Activated T-cell treated with anti-CD3 and anti-CD28 coated beads, Interleukin-2, amount 50 U/mL, for 72 hours (primary cell): ENCODE measurements at places on chromosomes 4 and X. TPM values are rescaled to one million over a fixed set of nuclear protein-coding genes. Genes with fewer than 3 reads are reported as not detected.

The FREM3 gene
- not detected for total RNA-seq

The HHIP gene
- 0.48 TPM for total RNA-seq

DNA sequence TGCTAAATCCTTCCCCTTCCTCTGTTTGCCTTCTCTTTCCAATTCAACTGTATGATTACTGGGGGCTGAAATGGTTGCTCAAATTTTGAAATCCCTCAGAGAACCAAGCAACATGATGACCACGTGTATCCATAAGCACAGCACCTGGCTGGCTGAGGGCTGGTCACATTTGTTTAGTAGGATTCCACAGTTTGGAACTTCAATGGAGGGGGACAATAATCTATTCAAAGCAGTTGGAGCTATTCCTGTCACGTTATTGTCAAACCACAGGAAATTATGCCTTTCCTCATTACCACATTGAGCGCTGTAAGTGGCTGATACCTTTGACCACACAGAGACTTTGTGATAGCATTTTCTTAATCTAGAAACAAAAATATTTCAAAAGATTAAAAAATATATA lies 7.0 kb downstream of the TMSB4X start:
- no peak for DNase-seq

DNA sequence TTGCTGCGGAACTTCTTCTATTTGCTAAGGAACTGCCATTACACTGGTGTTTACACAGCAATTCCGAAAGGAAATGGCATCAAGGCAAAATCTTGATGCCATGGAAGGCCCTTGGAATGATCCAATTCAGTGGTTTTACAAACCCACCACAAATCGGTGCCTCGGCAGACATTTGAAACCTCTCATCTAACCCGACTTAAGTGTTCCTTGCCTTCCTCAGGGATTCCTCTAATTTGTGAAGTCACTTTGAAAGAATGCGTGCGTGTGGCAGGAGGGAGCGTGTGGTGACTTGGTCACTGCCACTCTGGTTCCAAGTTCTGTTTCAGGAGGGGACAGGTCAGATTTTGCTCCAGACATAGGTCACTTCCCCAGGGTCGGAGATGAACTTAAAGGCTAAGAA lies 4.8 kb downstream of the NOP14 start:
- no peak for DNase-seq

The DAPP1 gene
- total RNA-seq, result 48.1 TPM

The PASD1 gene
- total RNA-seq, result not detected

The EDA2R gene
- 9.5 TPM for total RNA-seq

DNA sequence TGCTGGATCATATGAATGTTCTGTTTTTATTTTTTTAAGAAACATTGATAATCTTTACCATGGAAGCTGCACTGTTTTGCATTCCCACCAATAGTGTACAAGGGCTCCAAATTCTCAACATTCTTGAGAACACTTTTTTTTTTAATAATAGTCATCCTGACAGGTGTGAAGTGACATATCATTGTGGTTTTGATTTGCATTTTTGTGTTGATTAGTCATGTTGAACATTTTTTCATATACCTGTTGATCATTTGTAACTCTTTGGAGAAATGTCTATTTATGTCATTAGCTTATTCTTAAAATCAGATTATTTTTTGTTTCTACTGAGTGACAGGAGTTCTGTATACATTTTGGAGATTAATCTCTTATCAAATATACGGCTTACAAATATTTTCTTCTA lies 408.5 kb downstream of the GLUD2 start:
- DNase-seq, result no peak

The SAP30 gene
- total RNA-seq, result 18.4 TPM

DNA sequence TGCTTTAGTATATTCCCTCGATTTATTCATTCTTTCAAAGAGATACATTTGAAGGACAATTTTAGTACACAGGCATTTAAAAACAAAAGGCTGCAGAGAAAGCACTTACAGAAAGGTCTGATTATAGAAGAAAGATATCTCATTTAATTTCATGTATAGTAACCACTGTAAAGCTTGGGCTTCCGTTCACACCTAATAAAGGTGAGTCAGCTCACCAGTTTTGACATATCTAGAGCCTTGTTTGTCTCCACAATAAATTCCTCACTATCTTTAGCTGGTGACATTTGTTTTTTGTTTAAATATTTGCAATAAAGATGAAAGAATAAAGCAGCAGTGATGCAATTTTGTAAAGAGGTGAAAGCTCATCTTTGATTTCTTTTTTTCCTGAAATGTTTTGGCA lies 1.1 kb upstream of the EPHA5 start:
- DNase-seq, result no peak

- no peak for DNase-seq
Measured at GRCh38 chrX:53227224-53227765, 2.3 kb upstream of the KDM5C start.

DNA sequence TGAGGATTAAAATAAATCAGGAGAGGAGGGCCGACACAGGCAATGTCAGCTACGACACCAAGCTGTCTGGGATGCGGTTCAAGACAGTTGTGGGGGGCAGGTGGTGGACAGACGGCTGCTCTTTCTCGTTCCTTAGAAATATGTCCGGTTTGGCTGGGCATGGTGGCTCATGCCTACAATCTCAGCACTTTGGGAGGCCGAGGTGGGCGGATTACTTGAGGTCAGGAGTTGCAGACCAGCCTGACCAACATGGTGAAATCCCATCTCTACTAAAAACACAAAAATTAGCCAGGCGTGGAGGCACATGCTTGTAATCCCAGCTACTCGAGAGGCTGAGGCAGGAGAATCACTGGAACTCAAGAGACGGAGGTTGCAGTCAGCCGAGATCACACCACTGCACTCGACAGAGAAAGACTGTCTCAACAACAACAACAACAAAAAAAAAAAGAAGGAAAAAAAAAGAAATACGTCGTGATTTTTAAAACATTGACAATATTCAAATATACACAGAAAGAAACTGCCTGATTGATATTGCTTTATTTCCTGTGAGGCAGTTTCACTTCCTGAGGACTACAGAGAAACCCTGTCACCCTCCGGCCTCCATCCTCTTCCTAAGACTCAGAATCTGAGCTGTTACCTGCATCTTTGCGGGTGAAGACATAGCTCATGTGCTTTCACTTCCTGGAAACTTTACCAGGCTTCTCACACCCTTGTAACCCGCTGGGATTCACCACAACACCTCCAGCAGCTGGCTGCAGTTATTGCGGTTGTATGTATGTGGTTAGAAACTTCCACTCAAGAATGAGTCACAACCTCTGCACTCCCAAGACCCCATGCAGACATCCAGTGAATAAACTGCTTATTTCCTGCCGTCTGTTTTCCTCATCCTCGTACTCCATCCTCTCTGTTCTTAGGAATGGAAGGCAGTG lies 63.8 kb upstream of the STS start:
- DNase-seq, result peak; percentile 25

DNA sequence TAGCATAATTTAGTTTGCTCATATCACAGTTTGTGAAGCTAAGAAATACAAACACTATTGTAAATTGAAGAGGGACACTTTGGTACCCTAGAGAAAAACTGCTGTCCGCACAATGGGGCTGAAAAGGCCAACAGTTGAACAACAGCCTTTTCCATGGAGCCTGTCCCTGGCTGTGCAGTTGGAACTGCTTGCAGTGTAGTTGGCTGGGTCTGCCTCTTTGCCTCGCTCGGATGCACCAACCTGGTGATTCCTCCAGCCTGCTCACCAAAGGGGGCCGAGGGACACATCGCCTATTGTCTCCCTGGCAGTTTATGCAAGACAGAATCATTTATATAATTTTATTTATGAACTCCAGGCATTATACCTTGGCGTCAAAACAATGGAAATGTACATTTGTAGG lies 16.5 kb upstream of the GALNT7 start:
- DNase-seq, result no peak

The HNRNPD gene
- 265 TPM for total RNA-seq

The SLC6A14 gene
- total RNA-seq, result not detected

GRCh38 chr4:70606459-70606858 lies 14.4 kb downstream of the AMBN start:
- DNase-seq, result no peak

- no peak for DNase-seq
Measured at GRCh38 chr4:155966731-155967395, 13.2 kb upstream of the CTSO start.
